ENCODE measurements at places on chromosomes 11 and 22.

- DNase-seq, result no peak
These were observed 13.2 kb upstream of the AIFM3 start for GRCh38 chr22:20953668-20954500.

DNA sequence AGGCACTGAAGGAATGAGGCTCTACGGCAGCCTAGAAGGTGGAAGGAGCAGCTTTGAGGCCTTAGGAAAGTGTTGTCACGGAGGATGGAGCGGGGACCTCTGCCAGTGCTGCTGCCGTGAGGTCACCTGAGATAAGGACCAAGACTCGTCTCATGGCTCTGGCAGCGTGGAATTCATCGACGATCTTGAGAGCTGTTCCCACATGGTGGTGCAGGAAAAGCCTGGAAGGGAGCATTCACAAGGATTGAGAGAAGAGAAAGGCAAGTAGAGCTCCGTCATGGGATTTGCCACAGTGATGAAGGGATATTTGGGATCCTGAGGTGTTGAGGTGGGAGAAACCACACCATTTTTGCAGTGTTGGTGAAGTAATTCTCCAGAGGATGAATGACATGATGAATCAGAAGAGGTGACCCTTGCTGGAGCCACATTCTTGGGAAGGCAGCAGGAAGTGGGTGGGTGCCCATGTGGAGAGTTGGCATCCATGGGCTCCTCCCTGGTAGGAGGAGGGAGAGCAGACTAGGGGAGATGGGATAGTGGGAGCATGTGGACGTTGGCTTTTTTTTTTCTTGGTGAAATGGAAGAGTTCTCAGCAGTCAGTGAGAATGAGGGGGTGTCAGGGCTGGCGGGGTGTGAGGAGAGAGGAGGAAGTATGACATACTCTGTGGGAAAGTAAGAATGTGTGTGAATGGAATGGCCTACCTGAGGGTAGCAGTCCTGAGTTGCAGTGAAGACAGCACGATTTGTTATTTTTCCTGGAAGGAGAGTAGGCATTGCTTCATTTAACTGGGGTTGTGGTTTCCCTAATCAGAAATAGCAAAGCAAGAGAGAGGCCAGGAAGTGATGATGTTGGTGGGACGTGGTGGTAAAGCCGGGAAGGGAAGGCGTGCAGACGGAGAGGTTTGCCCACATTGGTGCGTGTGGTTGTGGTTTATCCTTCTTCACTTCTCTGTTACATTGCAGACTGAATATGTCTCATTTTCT, 11.1 kb downstream of the PPP6R3 start:
- no peak for DNase-seq

DNA sequence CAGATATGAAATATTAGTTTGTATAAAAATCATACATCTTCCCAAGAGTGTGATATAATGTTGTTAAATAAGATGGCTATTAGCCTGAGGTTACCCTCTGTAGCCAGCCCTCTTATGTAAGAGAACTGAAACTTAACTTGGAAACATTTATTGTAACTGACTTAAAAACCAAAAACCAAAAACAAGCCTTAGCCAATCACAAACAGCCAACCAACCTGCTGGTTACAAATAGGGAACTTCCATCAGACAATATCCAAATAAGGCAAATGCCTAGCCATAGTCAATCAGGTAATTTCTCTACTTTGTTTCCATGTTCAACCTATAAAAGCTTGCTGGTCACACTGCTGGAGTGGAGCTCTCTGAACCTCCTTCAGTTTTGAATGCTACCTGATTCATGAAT, 14.1 kb downstream of the KBTBD3 start:
- DNase-seq, result no peak

GRCh38 chr11:206526-207207, 532 bp downstream of the BET1L start:
- DNase-seq, result peak; percentile 26

GRCh38 chr22:44701824-44702478, at the start of gene PRR5:
TSS of gene PRR5 (plus strand) at chr22:44702204. CDS start at chr22:44702475, 271 bp downstream.
- peak; percentile 90 for DNase-seq

GRCh38 chr11:14969901-14970323, 2.2 kb downstream of the CALCA start:
- no peak for DNase-seq

DNA sequence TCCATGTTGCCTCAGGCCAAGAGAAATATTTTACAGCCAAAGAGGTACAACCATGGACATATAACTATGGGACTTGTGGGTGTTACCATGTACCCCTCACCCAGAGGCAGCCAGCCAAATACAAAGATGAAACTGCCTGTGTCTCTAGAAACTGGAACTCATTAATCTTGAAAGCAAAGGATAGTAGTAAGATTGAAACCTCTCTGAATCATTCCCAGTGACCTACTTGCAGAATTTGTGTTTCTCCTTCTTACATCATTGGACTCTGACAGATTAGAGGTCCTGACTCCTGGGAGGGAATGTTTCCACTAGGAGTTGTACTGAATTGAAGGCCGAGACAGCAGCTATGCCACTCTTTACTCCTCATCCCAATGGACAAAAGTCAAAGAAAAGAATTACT, 257.4 kb upstream of the UBASH3B start:
- no peak for DNase-seq

DNA sequence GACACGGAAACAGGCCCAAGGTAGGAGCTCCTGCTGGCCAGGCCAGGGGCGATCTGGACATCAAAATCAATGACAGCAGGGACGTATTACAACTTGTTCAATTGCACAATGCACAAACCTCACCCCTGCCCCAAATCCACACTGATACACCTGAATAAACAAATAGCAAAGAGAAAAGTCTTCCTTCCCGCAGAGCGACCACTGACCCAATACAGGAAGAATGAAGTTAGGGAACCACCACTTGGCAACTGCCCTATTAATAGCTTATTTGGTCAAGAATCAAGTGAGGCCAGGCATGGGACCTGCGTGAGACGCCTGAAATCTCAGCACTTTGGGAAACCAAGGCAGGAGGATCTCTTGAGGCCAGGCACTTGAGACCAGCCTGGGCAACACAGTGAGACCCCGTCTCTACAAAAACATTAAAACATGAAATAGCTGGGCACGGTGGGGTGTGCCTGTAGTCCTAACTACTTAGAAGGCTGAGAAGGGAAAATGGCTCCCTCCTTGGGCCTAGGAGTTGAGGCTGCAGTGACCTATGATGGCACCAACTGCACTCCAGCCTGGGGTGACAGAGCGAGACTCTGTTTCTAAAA, 109.1 kb downstream of the MED15 start:
- no peak for DNase-seq

GRCh38 chr11:130634961-130635473, 186.6 kb downstream of the ADAMTS15 start:
- DNase-seq, result no peak

- DNase-seq, result no peak
These were observed 921.3 kb downstream of the METTL15 start for GRCh38 chr11:29029452-29029851.

GRCh38 chr11:30510750-30511149, 75.4 kb downstream of the MPPED2 start:
- DNase-seq, result no peak

GRCh38 chr11:113022262-113022661, 61.0 kb downstream of the NCAM1 start:
- no peak for DNase-seq

DNA sequence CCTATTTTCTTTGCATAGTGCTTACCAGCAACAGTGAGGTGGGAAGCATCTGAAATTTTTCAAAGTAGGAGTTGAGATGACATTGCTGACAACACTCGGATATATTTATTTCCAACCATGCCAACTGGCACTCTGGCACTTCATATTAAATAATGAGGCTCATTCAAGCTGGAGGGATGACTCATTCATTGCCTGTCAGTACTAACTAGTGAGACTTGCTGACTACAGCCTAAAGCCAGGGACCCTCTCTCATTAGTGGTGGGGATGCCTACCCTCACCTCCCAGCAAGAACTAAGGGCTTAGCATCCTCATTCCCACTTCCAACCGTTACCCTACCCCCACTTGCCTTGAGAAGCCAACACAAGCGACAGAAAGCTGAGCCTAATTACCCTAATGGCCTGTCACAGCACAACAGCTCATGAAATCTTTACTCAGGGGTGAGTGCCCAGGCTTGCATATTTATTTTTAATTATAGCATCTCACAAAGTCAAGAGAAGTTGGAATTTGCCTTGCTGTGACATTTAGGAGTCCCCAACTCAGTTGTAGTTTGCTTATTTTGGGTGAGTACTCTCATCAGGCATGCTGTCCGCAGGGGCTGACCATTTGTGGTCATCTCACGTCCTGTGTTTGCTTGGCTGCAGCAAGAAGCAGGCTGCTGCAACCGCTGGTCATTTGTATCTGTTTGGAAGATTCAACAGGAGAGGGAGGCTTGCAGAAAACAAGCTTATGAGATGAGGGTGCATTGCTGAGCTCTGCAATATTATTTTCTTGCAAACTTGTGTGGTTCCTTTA, 181.6 kb upstream of the POU2AF2 start:
- no peak for DNase-seq

GRCh38 chr11:116065986-116066385, 561.8 kb upstream of the CADM1 start:
- DNase-seq, result no peak

DNA sequence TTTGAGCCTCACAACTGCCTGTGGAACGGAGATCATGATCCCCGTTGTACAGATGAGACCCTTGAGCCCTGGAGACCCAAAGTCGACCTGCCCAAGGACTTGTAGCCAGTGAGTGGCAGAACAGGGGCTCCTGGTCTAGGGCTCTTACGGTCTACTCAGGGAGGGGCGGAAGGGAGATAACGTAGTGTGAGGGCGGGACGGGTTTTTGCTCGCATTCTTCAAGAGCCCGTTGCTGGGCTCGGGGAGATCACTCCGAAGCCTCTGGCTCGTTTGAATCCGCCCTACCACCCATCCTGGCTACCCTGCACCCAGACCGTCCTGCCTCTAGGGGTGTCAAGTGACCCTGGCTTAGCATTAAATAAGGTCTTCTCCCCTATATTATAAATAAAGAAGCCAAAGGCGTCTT, 639 bp downstream of the CRY2 start:
- DNase-seq, result peak; percentile 39

DNA sequence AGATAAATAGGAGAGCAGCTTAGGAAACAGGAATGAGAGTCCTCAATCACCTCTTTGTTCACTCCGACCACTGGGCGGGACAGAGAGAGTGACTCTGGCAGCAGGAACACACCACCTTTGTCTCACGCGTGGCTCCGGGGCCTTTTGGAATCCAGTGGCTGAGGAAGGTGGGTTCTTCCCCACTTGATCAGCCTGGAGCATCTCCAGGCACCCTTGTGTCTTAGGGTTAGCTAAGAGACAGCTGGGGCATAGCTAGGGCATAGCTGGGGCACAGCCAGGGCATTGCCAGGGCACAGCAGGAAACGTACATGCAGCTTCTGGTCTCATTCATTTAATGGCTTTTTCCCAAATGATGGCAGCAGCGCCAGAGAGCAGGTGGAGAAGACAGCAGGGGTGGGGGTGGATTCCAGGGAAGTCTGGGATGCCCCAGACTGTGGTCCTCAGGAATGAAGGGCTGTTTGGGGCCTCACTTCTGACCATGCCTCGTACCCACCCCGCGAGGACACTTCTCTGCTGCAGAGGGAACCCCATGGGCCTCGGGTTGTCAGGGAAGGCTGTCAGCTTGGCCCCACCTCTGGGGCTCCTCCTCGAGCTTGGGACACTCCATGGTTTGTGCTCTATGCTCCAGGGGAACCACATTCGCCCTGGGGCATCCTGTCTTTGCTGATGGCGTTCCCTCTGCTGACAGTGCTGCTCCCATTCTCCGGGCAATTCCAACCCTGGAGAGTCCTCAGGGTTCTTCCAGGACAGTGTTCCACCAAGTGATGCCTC, 30.4 kb upstream of the SHANK2 start:
- DNase-seq, result no peak

DNA sequence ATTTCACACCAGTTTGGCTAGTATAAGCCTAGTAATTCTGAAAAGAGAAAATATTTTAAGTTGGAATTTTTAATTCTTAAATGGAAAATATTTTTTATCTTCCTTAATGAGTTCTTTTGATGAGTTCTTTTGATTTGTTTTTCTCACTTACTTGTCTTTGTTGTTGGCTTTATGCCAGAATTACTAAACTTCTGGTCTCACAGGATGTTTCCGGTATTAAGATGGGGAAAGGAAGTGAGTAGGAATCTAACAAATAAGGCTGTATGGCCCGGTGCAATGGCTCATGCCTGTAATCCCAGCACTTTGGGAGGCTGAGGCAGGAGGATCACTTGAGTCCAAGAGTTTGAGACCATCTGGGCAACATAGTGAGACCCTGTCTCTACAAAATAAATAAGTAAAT, 106.4 kb downstream of the ARHGAP42 start:
- DNase-seq, result no peak

DNA sequence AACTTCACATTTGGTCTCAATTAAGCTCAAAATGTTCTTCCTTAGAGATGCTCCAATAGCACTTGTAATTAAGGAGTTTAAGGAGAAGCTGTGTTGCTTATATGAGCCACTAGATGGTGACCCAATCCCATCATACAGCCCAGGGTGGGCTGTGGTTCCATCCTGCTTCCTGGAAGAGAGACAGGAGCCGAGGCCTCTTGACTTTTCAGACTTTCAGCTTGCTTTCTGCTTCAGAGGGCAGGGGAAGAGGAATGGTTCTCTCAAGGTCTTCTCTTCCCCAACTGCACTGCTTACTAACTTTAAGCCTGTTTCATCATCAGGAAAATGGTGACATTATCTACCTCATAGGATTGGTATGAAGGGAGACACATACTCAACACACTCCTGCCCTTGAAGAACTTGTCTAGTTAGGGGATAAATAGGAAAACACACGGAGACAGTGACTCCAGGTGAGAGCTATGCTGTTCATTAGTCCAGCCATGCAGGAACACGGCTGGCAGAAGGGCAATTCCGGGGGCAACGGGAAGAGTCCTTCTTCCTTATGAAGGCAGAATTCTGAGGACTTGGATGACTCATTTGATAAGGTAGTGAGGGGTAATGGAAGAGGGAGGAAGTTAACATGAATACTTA, 20.1 kb downstream of the TMEM218 start:
- DNase-seq, result no peak

GRCh38 chr22:43409046-43409445, 2.8 kb upstream of the MPPED1 start:
- no peak for DNase-seq

DNA sequence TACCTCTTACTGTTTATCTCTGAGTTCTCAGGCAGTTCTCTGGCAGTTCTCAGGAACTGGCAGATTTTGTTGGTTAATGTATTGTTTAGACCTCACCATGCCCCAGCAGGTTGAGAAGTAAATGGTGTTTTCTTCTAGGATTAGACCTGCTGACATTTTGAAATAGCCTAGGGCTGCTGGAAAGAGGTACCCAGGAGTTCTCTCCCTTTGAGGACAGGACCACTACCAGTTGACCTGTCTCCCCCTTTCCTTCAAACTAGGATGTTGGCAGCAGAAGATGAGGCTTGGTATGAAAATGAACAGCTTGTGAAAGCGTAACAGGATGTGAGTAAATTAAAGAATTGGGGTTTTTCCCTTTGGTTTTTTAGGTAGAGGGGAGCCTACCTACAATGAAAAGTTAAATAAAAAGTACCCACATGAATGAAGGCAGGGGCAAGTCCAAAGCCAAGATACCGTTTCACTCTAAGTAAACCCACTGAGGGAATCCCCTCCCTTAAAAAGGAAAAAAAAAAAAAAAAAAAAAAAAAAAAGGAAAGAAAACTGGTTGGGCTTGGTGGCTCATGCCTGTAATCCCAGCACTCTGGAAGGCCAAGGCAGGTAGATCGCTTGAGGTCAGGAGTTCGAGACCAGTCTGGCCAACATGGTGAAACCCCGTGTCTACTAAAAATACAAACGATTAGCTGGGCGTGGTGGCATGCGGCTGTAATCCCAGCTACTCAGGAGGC, 96.2 kb downstream of the PDHX start:
- DNase-seq, result no peak

All from germinal center (tissue), 1 donor.